CD4-positive, alpha-beta T cell treated with Interferon gamma for 1 hour (primary cell): ENCODE measurements at places on chromosomes 2 and 18.
A peak's percentile ranks its signal among the peaks of the same experiment; 100 is the strongest.

- DNase-seq, result no peak
Measured at GRCh38 chr2:32711908-32712501, 84.2 kb downstream of the TTC27 start.

GRCh38 chr2:169077674-169078240 lies 8.4 kb downstream of the DHRS9 start:
- no peak for DNase-seq

- DNase-seq, result peak; percentile 11
Measured at GRCh38 chr18:5417342-5417741, 121.8 kb upstream of the ZBTB14 start.

- no peak for DNase-seq
Measured at GRCh38 chr2:155250800-155251199, 552.3 kb downstream of the KCNJ3 start.

DNA sequence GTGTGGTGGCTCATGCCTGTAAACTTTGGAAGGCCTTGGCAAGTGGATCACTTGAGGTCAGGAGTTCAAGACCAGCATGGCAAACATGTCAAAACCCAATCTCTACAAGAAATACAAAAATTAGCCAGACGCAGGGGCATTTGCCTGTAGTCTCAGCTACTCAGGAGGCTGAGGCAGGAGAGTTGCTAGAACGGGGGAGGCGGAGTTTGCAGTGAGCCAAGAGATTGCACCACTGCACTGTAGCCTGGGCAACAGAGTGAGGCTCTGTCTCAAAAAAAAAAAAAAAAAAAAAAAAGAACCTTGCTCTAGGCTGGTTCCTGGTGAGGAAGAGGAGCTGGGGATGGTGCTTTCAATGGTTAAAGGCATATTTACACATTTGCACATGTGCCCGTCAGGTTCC lies 129.4 kb downstream of the LYPD6B start:
- DNase-seq, result peak; percentile 16
